ENCODE measurements at places on chromosomes 7 and 10. TPM values are rescaled to one million over a fixed set of nuclear protein-coding genes. Genes with fewer than 3 reads are reported as not detected.

DNA sequence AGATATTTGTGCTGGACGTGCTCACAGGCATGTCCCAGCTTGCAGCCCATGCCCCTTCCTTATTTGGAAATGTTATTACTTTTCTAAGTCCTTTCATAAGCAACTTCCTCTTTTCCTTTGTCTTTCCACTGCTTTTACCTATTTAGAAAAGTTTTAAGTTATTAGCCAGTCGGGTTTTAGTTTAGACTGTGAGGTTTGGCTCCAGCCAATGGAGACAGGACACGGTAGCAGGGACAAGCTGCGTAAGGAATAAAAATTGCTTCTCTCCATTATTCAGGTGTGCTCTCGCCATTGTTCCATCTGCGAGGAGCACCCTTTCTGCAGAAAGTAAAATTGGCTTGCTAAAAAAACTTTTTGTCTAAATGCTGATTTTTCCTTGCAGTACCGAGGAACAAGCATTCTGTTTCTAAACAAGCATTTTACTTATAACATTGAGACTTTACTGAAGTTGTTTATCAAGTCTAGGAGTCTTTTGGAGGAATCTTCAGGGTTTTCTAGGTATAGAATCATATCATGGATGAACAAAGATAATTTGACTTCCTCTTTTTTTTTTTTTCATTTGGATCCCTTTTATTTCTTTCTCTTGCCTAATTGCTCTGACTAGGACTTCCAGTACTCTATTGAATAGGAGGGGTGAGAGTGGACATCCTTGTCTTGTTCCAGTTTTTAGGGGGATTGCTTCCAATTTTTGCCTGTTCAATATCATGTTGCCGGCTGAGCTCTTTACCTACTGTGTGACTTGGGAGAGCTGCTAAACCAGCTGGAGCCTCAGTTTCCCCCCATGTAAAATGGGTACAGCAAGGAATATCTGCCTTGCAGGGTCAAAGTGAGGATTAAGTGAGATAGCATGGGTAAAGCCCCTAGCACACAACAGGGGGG is 63.8 kb downstream of the ALOX5 start:
- no peaks in the 10 kb centered on the region for H3K4me1 ChIP-seq
- H3K27me3 ChIP-seq: no peaks in the 10 kb centered on the region

The NEUROD6 gene
- polyA plus RNA-seq: not detected

The NPM3 gene
- 105 TPM for polyA plus RNA-seq

DNA sequence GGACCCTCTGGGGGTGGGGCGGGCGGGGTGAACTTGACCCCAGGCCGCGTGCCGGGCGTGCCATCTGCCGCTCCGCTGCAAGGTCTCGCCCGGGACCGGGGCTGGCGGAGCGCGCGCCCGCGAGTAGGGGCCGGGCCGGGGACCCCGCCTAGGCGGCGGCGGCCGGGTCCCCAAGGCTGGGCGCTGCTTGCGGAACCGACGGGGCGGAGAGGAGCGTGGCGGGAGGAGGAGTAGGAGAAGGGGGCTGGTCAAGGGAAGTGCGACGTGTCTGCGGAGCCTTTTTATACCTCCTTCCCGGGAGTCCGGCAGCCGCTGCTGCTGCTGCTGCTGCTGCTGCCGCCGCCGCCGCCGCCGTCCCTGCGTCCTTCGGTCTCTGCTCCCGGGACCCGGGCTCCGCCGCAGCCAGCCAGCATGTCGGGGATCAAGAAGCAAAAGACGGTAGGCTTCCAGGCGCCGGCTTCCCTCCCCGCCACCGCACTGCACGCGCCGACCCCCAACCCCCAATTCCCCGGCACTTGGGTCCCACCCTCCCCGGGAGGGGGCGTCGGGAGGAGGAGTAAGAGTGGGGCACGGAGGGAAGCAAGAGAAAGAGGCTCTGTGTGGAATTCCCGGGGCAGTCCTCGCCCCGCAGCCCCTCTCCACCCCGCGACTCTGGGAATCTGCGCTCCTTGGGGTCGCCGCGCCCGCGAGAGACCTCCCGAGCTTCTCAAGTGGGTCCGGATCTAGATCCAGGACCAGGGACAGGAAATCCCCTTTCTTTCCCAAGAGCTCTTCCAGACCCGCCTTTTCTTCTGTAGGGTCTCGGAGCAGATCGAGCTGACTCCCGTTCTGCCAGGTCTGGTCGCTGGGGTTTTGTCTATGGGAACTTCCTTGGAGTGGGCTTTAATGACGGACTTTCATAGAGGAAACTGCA is at the start of gene PAPSS2:
Gene PAPSS2 (plus strand): TSS at position 308 of the 913 bp plus-strand sequence. CDS start 104 bp downstream, at position 412.
- H3K4me1 ChIP-seq: peaks cover 4% of the 10 kb centered on the region
- H3K36me3 ChIP-seq: peaks cover 3% of the 10 kb centered on the region
- peak; percentile 83 for DNase-seq
- peak within 1 kb of the TSS; percentile 86 for H3K4me3 ChIP-seq
- no peak within 1 kb of the TSS for H3K27ac ChIP-seq
- no peaks in the 10 kb centered on the region for H3K27me3 ChIP-seq

DNA sequence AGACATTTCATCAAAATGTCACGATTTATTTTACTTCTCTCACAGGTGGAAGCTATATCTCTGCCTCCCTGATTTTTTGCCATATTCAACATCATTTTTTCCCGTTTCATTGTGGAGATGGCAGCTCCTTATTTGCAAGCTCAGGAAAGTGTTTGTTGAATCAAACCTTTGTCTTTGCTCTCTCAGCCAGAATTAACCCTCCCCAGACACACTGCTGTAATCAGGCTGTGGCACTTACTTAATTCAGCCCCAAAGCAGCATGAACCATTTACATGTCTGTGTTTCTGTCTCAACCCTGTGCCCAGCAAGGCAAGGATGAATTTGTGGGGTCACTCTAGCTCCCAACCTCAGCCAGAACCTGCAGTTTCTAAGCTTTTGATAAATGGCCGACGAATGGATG is 397.2 kb downstream of the TCERG1L start:
- no peak overlapping the region for H3K4me3 ChIP-seq
- no peaks in the 10 kb centered on the region for H3K27me3 ChIP-seq
- H3K27ac ChIP-seq: no peak overlapping the region
- H3K4me1 ChIP-seq: no peaks in the 10 kb centered on the region
- no peak for DNase-seq

The NODAL gene
- polyA plus RNA-seq: not detected

The MUC12 gene
- polyA plus RNA-seq: not detected

The COL1A2 gene
- 11.4 TPM for polyA plus RNA-seq

DNA sequence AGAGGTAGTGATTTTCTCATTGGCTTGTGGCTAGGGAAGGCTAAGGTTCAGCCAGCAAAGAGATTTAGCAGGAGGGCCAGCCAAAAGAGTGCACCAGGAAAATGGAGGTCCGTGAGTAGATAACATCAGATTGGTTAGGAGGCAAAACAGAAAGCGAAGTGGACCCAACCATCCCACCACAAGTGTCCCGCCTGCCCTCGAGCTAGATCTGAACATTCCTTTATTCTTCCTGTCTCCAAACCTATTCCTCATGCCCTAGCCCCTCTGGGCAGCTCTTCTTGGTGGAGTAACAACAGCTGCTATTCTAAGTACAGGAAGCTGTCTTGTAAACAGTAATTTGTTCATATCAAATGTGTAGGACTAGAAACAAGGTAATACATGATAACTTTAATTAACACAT is 85.7 kb upstream of the BET1 start:
- H3K27ac ChIP-seq: no peak overlapping the region
- DNase-seq: no peak
- no peaks in the 10 kb centered on the region for H3K36me3 ChIP-seq
- H3K27me3 ChIP-seq: no peaks in the 10 kb centered on the region

- H3K36me3 ChIP-seq: no peaks in the 10 kb centered on the region
- H3K4me3 ChIP-seq: no peak overlapping the region
- H3K27me3 ChIP-seq: no peaks in the 10 kb centered on the region
- H3K4me1 ChIP-seq: peaks cover 6% of the 10 kb centered on the region
- no peak for DNase-seq
Measured at GRCh38 chr7:41130086-41130485, 572.8 kb downstream of the INHBA start.

The KCNMA1 gene
- 107 TPM for polyA plus RNA-seq

Data from SK-N-SH (cell line).